NT2/D1 (cell line): ENCODE measurements at places on chromosomes 7 and 10.

GRCh38 chr10:74233281-74233680 lies 82.3 kb downstream of the ADK start:
- no peak for DNase-seq

DNA sequence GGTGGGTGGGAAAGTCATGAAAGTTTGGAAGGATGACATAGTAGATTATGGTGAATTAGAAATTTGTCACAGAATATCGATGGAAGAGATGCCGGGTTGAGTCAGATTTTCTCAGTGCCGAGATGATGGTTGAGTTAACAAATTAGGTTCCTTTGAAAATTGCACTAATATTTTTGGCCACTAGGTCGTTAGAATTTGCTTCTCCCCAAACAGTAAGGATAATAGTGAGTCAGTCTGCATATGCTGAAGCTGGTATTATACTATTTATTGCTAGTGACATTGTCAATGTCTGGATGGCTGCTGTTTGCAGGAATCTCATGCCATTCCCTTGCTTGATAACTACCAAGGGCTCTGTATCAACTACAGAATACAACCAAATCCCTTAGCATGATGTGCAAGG lies 37.7 kb upstream of the MINDY3 start:
- DNase-seq = no peak

- peak; percentile 11 for DNase-seq
Observed at GRCh38 chr10:61750943-61751471, 88.3 kb downstream of the CABCOCO1 start.

DNA sequence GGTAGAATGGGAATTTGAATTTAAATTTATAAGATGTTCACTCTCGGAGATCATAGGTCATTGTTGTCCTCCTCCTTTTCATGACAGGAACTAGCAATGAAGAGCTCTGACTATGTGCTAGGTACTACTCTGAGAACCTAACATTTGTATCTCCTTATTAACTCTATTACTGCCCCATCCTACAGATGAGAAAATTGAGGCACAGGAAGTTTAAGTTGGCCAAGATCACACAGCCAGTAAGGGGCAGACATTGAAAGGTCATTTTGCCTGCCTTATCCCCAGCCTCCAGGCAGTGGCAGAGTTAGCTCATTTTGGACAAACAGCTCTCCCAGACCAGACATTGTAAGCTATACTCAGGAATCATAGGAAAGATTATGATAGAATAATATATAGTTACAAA lies 6.0 kb downstream of the SRGN start:
- no peak for DNase-seq

DNA sequence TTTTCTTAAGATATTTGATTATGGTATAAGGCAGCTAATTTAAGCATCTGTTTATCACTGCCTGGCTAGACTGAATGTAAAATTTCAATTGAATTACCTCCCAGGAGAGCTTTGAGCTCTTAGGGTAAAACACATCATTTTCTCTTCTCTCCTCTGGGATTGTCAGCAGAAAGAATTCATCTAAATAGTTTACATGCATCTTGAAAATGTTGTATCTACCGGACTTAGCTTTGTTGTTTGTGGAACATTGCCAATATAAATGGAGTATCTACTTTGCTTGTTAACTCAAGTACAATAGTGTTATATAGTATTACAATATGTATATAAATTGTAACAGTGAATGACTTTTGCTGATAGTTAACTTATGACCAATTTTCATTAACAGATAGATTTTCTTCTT lies 73.3 kb downstream of the TAF3 start:
- DNase-seq = no peak

GRCh38 chr10:100566561-100566960 lies 30.8 kb downstream of the HIF1AN start:
- no peak for DNase-seq

GRCh38 chr10:96664563-96664962 lies 55.8 kb downstream of the PIK3AP1 start:
- no peak for DNase-seq

DNA sequence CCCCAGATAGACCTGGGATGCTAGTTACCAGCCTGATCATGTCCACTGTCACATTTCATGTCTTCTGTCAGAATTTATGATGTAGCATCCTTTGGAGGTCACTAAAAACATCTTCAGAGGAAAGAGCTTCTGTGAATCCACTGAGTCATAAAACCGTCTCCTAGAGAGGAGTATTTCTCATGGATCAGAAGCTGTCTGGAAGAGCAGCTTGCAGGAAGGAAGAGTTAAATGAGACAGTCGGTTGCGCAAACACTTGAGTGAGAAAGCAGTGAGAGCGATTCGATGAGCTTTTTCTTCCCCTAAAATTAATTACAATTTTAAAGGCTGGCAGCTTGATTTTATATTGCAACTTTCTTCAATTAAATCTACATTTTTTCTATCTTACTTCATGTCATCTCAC lies 47.2 kb upstream of the WDR11 start:
- no peak for DNase-seq

DNA sequence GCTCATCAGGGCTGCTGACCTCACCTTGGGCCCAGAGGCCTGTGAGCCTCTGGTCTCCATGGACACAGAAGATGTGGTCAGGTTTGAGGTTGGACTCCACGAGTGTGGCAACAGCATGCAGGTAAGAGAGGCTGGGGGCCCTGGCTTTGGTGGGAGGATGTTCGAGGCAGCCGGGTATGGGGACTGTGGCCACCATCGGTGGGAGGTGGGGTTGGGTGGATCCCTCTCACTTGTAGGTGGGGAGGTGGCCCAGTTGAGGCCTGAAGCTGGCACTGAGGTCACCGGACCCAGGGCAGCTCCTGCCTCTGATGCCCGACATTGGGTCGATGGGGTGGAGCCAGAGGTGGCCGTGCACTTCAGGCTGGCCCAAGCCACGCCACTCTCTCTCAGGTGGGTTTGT lies 406 bp downstream of the ZP3 start:
- no peak for DNase-seq

DNA sequence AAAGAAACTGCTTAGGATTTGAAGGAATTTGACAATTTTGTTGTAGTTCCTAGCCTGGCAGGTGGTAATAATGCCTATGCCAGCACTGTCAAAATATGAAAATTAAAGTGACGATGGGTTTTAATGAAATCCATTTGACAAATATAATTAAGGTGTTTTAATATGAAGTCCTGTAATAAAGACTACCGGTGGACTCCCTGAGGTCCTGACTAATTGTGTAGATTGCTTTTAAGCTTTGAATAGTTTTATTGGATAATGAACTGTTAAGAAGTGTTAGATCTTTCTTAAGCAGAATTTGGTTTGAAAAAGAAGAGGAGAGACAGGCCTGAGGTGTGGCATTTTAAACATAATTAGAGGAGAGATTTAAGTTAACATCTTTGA lies 197.2 kb downstream of the VTI1A start:
- DNase-seq = no peak

DNA sequence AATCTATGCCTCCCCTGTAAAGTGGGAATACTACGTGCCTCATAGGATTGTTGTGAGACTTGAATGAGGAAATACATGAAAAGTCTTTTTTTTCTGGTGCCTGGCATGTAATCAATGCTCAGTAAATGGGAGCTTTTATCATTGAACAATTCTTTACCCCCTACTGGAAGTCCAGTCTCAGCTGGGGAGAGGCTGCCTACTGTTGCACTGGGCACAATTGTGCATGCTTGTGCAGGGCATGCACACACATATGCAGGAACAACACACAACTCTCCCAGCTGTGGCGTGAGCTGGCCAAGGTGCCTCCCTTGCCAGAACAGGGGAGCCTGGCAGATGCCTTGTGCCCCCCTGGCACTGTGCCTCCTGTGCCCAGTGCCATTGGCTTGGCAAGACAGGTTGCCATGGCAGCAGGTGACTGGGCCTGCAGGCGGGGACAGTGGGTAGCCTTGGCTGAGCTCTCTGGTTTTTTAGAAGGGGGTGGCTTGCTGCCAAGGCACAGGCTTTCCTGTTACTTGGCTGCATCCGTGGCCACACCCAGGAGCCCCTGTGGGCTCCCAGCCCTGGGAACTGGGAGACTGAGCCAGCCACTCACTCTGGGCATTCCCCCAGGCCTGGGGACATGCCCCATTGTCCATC lies 16.1 kb upstream of the PALD1 start:
- no peak for DNase-seq

GRCh38 chr10:5788969-5789368 lies 24.3 kb downstream of the GDI2 start:
- DNase-seq = no peak

- DNase-seq = no peak
Observed at GRCh38 chr10:335151-335800, 200.0 kb downstream of the ZMYND11 start.

GRCh38 chr10:128008521-128009250 lies 101.8 kb downstream of the PTPRE start:
- no peak for DNase-seq

DNA sequence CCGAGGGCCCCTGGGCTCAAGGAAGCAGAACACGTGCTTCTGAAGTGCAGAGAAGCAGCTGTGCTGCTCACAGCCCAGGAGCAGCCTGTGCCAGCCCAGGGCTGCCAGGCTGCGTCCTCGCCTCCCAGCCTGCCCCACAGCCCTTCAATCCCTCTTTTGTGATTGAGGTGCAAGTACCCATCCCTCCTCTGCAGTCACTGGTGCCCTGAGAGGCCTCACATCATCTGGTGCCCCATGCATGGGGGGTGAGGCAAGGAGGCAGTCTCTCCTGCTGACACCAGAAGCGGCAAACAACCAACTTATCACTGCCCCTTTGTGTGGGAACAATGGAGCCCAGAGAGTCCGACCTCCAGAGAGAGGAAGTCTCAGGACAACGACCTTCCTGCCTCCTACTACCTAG lies 49.8 kb upstream of the FGFR2 start:
- no peak for DNase-seq

DNA sequence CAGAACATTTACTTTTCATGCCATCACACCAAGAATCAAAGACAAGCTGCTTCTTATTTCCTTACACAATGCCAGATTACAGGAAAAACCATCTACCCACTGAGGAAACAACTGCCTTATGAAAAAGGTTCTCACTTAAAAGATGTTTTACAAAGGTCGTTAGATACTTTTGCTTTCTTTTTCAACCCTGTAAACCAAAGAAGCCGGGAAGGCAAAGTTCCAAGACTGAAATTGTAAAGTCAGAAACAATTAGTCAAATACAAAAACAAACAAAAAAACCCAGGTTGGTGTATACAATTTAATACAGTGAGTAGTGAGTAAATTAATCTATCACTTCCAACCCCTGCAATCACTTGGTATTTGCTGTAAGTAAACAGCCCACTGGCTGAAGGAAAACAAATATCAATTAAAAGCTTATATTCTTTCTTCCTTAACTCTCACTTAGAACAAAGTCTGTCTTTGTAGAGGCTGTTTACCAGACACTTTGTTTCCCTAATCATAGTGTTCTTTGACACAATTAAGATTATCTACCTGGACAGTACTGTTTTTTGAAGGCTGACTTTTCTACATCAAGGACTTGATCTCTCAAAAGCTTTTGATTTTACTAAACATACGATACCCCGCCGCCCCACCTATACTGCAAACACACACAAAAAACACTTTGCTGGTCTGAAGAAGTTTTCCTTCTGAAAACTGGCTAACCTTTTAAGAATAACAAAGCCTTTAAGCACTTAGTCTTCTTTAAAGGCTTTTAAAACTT lies 18.1 kb downstream of the ERLIN1 start:
- DNase-seq = no peak

DNA sequence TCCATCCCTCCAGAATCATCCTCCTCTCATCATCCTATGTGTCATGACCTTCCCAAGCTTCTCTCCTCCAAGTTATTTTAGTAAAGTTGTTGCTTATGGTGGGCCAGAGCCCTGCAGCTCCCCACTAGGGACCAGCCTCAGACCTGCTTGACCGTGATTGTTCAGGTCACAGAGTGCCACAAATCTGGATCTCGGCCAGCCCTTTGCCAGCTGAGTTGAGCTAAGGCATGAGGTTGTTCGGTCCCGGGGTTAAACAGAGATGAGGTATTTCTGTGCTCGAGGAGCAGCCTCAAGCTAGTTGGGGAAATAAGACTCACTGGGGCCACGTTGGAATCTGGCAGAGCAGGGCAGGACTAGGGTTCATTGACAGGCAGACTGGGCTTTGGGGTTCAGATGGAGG lies 66.3 kb upstream of the PPIF start:
- DNase-seq = no peak

DNA sequence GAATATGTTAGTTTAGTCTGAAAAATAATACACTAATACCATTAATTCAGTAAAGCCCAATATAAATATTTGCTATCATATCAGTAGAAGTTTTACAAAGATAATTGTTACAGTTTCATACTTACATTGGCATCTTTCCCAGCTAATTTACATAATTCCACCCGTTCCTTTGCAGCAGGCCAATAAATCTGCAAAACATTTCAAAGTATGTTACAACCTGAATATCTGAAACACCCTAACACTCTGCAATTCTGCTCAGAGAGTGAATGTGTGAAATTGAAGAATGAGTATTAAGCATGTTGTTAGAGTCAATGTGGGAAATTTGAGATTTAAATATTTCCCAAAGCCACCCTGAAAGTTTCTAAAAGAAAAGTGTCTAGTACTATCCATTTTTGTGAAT lies 105.5 kb downstream of the SEMA3D start:
- DNase-seq = no peak

- no peak for DNase-seq
Observed at GRCh38 chr10:119100434-119101238, 3.3 kb upstream of the DENND10 start.

DNA sequence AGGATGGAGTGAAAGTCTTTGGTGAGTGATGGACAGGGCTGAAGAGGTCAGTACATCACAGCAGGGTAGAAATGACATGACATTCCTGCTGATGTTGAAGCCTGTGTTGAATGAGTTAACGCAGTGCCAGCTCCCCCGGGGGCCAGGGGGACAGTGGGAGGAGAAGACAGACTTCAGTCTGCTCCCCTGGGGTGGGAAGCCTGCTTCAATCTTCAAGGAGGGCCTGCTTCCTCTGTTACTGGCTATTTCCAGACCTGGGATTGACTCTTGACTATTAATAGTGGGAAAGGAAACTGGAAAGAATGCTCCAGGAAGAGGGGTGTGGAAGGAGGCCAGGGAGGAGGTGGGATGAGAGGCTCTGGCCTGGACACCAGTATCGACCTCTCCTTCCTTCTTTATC lies 27.2 kb downstream of the PODXL start:
- no peak for DNase-seq

GRCh38 chr10:117444497-117445040 lies 69.3 kb upstream of the PDZD8 start:
- DNase-seq = no peak

- DNase-seq = no peak
Observed at GRCh38 chr10:3222068-3222467, 49.5 kb upstream of the PITRM1 start.

GRCh38 chr10:68135922-68136792 lies 26.9 kb downstream of the MYPN start:
- DNase-seq = peak; percentile 3
